ENCODE measurements at places on chromosomes 1 and 21.

GRCh38 chr1:8578936-8579335, 238.5 kb downstream of the RERE start:
- DNase-seq: no peak

- no peak for DNase-seq
Measured at GRCh38 chr1:9728451-9729295, 77.1 kb downstream of the PIK3CD start.

GRCh38 chr1:156705918-156706656, 704 bp upstream of the CRABP2 start:
- no peak for DNase-seq

DNA sequence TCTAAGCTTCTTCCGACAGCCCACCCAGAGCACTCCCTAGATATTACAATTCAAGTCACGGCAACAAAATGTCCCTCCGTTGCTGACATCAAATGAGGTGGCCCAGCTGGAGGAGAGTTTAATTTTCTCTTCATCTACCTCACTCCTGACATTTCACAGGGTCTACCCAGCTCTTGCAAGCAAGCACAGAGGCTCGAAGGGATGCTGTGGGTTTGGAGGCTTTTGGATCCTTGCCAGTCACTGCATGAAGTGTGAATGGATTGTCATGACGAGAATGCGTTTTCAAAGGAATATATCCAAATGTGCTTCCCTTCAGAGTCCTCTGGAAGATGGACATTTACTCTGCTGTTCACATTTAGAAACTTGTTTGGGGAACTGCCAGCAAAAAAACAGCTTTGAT, 33.5 kb downstream of the CAPN8 start:
- DNase-seq: no peak

DNA sequence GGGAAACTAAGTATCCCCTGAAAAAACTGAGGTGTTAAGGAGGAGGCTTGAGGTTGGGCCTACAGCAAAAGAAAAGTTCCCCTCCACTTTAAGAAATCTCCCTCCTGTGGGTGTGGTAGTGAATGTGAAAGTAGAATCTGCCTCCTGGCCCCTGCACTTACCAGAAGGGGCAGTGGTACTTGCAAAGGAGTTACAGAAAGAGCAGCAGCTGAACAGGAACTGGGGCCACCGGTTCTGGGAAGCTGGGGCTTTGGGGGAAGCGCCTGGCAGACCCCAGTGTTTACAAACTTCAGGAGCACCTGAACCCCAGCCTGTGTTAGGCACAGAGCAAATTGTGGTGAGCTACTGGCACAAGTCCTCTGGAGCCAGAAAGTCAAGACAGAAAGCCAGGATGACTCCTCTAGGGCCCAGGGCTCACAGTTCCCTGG, 250.2 kb upstream of the FGGY start:
- no peak for DNase-seq

All from vagina (tissue), 2 donors.